ENCODE measurements at places on chromosomes 3 and 15.

- no peak for DNase-seq
Measured at GRCh38 chr3:43268636-43269035, 17.7 kb upstream of the SNRK start.

DNA sequence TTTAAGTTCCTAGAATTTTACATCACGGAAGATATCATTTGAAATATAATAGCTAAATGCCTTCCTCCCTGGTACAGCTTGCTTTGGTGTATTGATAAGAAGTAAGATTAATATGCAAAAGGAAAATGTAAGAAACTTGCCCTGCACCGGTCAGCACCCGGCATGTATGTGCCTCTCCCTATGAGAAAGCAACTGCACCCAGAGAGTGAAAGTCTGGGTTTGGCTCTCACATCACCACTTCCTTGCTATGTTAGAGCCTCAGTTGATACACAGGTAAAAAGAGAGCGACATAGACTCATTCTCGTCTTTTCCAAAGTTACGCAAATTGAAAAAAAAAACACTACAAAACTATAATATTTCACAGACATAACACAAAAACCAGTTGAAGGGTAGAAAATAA lies 96.7 kb downstream of the FOXP1 start:
- DNase-seq = no peak

DNA sequence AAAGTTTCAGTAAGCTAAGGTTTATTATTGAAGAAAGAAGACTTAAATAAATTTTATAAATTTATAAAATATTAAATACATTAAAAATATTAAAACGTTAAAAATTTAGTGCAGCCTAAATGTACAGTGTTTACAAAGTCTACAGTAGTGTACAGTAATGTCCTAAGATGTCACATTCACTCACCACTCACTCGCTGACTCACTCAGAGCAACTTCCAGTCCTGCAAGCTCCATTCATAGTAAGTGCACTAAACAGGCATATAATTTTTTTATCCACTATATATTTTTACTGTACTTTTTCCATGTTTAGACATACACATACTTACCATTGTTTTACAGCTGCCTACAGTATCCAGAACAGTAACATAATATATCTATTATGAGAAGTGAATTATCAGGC lies 51.5 kb downstream of the TJP1 start:
- no peak for DNase-seq

DNA sequence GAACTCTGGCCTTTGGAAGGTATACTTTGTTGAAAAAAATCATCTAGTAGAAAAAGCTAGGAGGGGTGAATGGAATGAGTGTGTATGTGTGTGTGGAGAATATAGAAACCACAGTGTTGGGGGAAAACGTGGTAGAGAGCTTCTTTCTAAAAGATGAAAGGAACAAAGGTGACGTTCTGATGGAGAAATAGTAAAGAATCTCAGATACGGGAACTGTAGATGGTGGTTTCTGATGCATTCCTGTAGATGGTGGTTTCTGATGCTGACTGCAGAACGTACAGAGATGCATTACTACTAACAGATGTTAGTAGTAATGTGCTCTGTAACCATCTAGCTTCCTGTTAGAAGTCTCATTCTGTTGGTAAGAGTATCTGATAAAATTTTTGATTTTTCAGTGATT lies 60.2 kb downstream of the VPS8 start:
- DNase-seq = no peak

GRCh38 chr3:124407260-124407659 lies 323.0 kb upstream of the UMPS start:
- DNase-seq = no peak

DNA sequence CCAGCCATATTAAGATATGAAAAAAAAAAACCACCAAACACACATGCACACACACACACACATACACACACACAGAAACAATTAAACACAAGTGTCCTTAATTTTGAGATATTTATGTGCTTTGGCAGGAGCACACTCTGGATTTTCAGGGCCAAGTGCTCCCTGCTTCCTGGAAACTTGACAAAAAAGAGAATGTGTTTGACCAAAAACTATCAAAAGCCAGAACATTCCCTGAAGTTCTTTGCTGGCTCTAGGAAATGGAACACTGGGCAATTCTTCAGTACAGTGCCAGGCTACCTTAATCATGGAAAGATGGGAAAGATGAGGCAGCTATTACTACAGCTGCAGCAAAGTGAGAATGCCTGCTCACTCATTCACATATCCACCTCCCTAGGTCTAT lies 44.6 kb downstream of the P3H2 start:
- DNase-seq = no peak

DNA sequence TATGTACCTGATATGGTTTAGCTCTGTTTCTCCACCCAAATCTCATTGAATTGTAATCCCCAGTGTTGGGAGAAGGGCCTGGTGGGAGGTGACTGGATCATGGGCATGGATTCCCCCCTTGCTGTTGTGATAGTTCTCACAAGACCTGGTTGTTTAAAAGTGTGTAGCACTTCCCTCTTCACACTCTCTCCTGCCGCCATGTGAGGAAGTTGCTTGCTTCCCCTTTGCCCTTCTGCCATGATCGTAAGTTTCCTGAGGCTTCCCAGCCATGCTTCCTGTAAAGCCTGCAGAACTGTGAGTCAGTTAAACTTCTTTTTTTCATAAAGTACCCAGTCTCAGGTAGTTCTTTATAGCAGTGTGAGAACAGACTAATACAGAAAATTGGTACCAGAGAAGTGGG lies 93.1 kb downstream of the C3orf70 start:
- no peak for DNase-seq

- no peak for DNase-seq
Measured at GRCh38 chr15:26981492-26981891, 10.5 kb downstream of the GABRG3 start.

- no peak for DNase-seq
Measured at GRCh38 chr15:64997745-64998375, 8.1 kb upstream of the SPG21 start.

DNA sequence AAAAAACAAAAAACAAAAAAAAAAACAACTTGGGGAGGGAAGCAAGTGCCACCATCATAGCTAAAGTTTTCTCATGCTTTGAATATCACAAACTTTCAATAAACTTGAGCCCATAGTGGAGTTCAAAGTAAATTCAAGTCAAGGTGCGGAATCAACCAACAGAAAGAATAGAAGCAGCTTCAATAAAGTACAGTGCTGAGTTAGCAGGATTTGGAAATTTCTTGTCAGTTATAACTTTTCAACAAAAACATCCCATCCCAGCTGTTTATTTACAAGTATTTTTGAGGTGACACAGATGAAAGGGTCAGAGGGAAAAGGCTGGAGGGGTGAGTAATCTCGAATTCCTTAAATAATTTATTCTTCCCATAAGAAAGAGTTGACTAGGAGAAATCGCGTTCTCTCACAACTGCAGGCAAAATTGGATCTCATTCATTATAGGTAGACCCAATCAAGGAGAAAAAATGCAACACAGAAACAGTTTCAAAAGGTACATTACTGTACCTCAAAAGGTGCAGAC lies 477.4 kb upstream of the RASGRP1 start:
- no peak for DNase-seq

DNA sequence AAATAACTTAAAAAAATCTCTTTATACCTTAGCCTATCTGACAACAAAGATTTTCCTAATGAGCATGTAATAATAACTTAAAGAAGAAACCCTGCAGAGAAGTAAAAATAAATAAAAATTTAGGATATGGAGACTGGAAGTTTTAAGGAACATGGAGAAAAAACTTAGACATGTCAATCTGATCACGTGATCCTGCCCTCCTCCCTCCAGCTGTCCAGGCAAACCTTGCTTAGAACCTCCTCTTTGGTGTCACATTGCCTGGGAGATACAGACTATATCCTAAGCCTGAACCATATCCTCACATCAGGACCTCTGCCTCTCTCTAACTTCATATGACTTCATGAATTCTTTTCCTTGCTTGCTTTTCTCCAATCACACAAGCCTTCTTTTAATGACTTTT lies 275.5 kb downstream of the CNTN3 start:
- DNase-seq = no peak

- no peak for DNase-seq
Measured at GRCh38 chr3:99499235-99500158, 138.9 kb upstream of the COL8A1 start.

- no peak for DNase-seq
Measured at GRCh38 chr15:33985751-33986150, 17.5 kb downstream of the CHRM5 start.

- DNase-seq = peak; percentile 82
Measured at GRCh38 chr3:61564395-61565059, 3.2 kb downstream of the PTPRG start.

DNA sequence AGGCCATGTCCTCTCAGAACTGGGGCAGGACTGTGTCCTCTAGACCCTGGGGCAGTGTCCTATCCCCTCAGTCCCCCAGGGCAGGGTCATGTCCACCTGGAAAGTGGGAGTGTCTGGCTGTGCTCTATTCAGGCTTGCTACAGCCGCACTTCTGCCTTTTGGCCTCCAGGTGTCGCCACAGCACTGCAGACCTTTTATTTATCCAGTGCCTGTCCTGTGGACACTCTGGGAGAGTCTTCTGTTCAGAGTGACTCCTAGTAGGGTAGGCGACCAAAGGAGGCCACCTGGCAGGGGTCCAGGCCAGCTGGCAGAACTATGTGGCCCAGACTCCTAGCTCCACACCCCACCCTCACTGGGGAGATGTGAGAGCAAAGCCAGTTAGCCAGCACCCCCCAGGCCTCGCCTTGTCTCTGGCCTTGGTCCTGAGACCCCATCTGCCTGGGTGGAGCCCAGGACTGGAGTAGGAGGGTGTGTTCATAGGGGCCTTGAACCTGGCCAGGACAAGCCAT lies 3.9 kb downstream of the TMIE start:
- DNase-seq = peak; percentile 71

DNA sequence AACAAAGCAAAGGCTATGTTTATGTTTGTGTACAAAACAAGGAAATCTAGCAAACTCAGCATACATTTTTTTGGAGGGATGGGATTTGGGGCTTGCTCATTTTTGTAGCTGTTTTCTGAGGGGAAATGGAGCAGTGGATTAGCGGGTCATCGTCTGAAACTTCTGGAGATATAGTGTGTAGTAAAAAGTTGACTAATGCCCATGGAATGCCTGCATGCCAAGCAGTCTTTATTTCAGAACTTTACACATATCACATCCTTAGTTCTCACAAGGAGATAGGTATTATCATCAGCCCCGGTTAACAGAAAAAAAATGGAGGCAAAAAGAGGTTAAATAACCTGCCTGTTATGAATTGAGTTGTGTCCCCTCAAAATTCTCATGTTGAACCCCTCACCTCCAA lies 47.1 kb downstream of the ATP13A4 start:
- no peak for DNase-seq

All from progenitor cell of endocrine pancreas (in vitro differentiated cells).